ENCODE measurements at places on chromosomes 3 and 15.

DNA sequence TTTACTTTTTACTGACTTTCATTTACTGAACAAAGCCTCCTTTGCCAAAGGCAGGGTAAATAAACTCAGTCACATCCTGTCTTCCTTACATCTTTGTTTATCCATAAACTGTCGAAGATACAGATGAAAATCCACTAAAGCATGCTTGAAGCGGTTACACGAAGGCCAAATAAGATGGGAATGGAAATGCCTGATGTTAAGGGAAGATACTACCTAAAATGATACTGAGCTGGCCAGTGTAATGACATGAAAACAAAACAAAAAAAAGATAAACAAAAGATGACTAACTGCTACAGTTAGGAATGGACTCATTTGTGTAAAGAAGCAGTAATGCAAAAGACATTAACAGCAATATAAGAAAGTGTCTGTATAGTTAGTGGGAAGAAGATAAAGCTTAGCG is 114.7 kb upstream of the ADAMTS9 start:
- no peak for DNase-seq

GRCh38 chr3:59288951-59289350 is 239.1 kb upstream of the CFAP20DC start:
- DNase-seq: no peak

DNA sequence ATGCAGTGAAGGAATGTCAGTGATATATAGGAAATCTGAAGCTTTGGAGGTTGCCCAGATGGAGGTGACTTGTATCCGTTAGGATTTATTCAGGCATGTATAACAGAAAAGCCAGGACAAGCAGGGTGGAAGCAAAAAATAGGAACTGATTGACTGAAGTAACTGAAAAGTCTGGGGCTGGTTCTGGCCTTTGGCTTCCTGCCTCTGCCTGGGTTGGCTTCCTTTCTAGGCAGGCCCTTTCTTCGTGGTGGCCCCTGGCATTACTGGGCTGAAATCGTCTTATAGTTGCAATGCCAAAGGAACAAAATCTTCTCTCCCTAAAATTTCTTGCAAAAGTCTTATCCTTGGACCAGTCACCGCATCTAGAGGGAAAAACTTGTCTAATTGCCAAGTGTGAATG is 386.1 kb downstream of the PTPRG start:
- DNase-seq: no peak

- peak; percentile 89 for DNase-seq
These were observed 551.5 kb downstream of the FOXP1 start for GRCh38 chr3:71031914-71032521.

DNA sequence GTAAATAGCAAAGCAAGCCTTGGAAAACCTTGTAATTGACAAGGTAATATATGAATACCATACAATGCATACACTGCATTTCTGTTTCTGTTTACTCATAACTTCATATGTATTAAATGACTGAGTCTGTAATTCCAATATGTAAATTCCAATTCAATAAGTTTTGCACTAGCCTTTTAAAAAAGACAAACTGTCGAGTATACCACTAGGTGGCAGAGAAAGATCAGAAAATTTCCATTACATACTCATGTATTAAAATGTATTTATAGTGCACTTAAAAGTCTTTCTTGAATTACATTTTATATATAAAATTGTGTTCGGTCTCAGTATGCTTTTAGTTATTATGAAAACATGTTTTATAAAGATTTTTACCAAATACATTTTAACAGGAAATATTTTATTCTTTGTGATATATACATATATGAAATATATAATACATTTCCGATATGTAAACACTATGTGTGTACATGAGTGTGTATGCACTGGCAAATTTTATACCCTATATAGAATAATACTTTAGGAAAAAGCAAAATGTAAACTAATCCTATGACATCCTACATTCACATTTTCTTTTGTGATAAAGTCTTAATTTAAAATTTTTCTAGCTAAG is 216.8 kb downstream of the VGLL3 start:
- DNase-seq: no peak

DNA sequence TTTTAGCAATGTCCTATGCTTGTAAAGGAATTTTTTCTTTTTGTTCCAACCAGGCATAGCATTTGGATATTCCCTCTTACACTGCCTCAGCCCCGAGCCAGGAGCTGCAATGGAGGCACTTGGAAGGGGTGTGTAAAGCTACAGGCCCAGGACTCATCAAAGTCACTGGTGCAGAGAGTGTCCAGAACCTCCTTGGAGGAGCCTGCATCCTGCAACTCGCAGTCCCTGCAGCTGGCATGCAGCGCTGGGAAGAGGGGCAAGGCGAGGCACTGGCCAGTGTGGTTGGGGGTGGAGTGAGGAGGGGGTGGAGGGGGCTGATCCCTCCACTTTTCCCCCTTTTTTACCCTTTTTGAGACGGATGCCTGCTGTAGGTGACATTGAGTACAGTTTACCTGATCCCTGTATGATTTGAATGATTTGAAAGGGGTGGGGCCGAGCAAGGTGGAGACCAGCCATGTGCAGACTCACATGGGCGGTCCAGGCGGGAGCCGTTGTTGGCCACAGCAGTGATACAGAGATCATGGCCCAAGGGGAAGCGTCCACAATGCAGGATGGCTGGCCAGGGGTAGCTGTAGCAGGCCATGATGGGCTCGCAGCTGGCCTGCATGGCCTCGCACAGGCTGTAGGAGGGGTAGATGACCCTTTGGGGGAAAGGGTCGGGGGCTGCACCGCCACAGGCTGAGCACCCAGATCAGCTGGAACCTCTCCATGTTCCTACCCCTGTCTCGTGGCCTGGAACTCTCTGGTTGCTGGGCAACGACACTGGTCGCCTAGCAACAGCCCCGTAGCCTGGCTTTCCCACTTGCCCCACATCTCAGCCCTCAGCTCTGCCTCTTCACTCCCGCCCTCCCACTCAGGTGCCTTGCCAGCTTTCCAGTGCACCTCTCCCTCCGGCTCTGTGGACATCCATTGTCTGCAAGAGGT is 7.9 kb downstream of the P4HTM start:
- DNase-seq: no peak

- no peak for DNase-seq
These were observed 69.1 kb downstream of the GALK2 start for GRCh38 chr15:49239105-49239504.
